ENCODE measurements at places on chromosomes 16 and 17.

- no peak for DNase-seq
Observed at GRCh38 chr17:10556301-10557005, 7.0 kb upstream of the MYH2 start.

GRCh38 chr16:66662445-66663194, 33.9 kb downstream of the CMTM4 start:
- DNase-seq = peak; percentile 71

- DNase-seq = no peak
Observed at GRCh38 chr17:47829870-47830269, 1.5 kb downstream of the MRPL10 start.

GRCh38 chr16:11117576-11118211, 138.3 kb downstream of the SOCS1 start:
- DNase-seq = no peak

GRCh38 chr17:38733982-38734973, 4.1 kb downstream of the CISD3 start:
- DNase-seq = peak; percentile 46

DNA sequence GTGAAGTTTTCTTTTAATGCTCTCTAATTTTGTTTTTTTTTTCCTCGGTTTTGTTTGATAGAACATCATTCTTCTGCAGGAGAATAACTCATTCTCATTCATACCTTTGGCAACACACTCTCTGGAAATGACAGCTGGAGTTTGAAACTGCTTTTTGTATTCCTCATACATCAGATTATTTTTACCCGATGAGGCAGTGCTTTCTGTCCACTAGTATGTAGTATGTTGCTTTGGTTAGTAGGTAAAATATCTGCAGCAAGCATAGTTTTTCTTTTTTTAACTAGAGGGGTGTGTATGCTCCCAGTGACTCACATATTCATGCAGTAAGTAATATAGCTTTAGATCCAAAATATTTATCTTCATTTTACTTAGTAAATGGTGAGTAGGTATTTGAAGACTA, 6.4 kb downstream of the PRKCA start:
- no peak for DNase-seq

DNA sequence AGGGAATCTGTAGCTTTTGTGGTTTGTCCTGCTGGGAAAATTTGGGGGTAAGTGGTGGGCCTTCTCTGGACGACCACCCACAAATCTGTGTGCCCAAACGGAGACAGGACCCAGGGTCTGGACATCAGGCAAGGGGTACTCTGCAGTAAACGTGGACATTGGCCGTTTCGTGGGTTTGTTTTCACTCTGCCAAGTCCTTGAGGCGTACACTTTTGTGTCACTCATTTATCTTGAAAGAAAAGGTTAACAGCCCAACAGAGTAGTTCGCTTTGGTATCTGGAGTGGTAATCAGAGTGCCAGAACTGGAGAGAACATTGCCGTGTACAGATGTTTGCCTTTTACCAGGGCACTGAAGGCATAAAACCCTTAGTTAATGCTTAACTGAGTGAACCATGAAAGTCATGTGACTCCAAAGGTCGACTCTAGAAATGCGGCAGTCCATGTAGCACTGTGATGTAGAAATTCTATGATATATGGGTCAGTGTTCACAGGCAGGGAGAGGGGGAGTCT, 15.4 kb downstream of the NAA60 start:
- peak; percentile 26 for DNase-seq

DNA sequence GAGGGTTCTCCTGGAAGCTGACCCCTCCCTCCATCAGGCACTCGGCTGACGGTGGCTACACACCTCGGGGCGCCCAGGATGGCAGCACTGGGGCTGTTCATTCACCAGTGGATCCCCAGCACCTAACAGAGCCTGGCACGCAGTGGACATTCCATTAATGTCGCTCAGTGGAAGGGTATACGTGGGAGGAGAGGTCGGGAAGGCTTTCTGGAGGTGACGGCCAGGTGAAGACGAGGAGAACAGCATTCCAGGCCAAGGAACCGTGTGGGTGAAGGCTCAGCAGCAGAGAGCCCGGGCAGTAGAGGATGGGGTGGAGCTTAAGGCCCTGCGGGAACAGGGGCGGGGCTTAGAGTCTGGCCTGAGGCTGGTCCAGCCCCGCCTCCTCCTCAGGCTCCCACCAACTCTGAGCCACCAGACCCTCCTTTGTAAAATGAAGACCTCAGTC, 2.5 kb upstream of the HS3ST6 start:
- peak; percentile 33 for DNase-seq

- DNase-seq = no peak
Observed at GRCh38 chr16:67356396-67356795, 29.8 kb downstream of the LRRC36 start.

DNA sequence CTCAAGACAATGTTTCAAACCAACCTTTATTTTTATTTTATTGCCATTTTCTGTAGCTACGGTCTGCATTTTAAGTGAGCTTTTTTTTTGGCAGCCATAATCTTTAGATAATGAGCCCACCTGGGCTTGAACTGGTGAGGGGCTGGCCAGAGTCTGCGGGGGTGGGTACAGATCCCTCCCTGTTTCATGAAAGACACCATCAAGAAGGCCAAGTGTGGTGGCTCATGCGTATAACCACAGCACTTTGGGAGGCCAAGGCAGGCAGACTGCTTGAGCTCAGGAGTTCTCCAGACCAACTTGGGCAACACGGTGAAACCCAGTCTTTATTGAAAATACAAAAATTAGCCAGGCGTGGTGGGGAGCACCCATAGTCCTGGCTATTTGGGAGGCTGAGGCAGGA, 113.7 kb downstream of the CPPED1 start:
- DNase-seq = no peak

GRCh38 chr17:42221886-42222745, 27.8 kb upstream of the GHDC start:
- peak; percentile 89 for DNase-seq

DNA sequence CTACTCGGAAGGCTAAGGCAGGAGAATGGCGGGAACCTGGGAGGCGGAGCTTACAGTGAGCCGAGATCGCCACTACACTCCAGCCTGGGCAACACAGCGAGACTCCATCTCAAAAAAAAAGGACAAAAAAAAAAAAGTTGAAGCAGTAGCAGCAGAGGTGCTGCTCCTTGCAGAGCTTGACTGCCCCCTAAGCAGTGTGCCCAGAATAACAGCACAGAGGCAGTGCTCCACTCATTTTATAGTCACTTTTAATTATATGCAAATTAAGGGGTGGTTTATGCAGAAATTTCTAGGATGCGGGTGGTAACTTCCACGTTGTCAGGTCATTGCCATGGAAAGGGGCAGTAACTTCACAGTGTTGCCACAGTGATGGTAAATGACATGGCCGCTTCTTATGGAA, 54.3 kb upstream of the NOL11 start:
- DNase-seq = no peak

DNA sequence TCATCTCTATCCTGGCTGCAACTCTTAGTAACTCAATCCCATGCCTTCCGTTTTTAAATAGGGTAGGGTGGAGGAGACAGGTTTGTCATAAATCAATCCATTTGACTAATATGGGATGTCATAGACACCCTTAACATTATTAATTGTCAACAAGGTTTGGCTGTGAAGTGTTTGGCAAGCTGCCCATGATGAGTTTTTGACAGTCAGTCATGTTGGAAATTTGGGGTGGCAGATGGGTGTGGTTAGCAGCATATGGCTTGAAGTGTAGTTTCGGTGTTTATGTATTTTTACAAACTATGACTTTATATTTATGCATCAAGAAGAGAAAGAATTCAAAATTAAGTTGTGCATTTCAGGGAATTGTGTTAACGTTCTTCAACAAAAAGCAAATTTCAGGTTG, 221.8 kb upstream of the CDH5 start:
- DNase-seq = no peak

DNA sequence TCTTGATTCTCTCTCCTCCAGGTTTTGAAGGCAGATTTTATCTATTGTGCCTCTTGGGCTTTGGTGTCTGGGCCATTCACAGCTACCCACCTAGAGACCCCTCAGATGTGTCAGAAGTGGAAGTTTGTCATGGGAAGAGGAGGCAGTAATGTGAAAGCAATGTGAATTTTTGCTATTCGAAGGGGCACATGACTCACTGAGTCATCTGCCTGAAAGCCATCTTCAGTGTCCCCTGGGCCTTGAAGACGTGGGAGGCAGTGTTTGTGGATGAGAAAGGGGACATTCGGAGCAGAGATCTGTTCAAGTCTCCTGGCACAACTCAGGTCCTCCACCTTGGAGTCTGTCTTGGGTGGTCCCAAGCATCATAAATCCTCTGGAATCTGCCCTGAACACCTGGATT, 530.2 kb downstream of the NPIPA7 start:
- no peak for DNase-seq

- no peak for DNase-seq
Observed at GRCh38 chr17:78240012-78240655, 8.7 kb downstream of the TMEM235 start.

- DNase-seq = no peak
Observed at GRCh38 chr16:847681-848445, 47.3 kb upstream of the GNG13 start.

- no peak for DNase-seq
Observed at GRCh38 chr17:51014129-51014528, 106.5 kb downstream of the SPAG9 start.

DNA sequence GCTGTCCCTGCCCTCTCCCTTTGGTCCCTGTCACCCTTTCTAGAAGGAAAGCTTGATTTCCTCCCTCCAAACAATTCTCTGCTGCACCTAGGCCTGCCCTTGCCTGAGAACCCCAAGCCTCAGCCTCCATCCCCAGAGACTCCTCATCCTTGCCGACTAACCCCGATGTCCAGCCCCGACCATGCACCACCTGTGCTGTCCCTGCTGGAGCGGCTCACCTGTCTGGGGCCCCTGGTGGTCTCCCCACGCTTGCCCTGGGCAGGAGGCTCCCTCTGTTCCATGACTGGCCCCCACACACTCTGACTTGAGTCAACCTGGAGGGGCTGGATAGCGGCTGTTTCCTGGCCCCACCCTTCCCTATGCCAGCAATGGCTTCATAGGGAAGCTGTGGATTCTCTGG, 12.0 kb upstream of the SRRM2 start:
- DNase-seq = no peak

GRCh38 chr17:16377941-16378341, 3.0 kb upstream of the UBB start:
- DNase-seq = peak; percentile 15

GRCh38 chr17:53426505-53426904, 396.2 kb upstream of the KIF2B start:
- DNase-seq = no peak

DNA sequence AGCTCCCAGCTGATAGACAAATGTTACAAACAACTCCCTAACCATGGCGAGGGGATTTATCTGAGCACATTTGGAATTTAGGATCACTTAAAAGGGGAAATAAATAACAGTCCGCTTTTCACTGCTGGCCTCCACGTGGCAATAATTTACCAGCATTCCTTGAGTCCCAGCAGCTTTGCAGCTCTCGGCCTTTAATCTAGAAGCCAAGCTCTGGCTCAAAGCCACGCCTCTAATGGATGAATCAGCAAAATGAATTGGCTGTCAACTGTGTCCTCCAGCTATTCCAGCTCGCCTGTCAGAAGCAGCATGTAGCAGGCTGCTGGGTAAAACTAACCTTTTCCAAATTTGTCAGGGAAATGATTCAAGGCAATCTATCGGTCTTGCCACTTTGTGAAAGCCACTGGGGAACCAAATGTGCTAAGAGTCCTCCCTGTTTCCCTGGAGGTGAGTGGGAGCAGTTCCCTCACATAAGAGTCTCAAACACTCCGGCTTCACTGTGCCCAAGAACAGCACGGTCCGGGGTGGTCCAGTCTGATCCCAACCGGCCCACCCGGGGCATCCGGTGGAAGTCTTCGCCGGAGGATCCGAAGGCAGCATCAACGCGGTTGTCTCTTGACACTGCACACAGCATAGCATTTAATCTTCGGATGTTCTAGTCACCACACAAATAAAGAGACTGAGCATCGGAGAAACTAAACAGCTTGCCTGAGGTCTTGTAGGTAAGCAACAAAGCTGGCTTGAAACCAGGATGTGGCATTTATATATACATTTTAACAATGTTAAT, 143.3 kb downstream of the PARN start:
- peak; percentile 89 for DNase-seq

DNA sequence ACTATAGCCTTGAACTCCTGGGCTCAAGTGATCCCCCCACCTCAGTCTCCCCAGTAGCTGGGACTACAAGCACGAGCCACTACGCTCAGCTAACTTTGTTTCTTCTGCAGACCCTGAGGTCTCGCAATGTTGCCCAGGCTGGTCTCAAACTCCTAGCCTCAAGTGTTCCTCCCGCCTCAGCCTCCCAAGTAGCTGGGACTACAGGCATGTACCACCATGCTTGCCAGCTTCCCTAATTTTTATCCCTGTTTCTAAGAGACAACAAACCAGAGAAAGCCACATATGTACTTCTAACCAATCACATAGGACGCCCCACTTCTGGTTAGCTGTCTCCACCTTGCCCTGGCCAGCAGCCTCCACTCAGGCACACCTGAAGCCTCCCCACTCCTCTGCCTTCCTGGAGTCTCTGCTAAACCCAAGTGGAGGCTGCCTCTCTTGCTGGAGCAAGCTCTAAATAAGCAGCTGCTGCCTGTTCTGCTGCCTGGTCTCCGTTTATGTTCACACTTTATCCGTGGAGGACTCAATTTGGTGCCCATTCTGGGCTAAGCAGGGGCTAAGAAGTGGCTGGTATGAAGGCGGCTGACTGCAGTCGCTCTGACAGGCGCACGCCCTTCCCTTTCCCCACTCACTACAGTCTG, 24.7 kb downstream of the NSMCE1 start:
- DNase-seq = no peak

DNA sequence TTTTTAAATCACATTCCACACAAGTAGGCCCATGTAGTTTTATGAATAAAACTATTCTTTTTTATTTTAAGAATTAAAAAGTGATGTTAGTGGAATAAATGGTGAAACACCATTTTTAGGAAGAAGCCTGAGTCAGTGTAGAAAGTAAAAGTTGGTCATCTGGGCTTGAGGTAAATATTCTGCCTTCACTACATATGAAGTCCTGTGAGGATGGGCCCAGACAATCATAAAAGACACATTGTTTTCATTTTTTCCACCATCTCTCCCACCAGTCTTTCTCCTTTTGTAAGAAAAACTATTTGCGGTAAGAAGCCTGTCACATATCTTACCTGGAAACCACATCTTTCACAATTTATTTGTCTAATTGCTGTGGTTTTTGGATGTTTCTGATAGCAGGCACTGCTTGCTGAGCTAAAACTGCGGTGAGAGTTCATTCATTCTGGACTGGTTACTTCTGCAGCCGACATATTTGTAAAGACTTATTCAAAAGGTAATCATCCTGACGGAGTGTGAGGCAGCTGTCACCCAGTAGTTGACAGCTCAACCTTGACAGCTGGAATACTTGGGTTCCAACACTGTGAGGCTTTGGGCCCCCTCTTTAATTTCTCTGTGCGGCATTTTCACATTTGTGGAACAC, 10.6 kb upstream of the RFFL start:
- DNase-seq = no peak

GRCh38 chr17:45061606-45062205, 589 bp downstream of the NMT1 start:
- DNase-seq = no peak

All from dermis blood vessel endothelial cell (primary cell).